HTR-8/SVneo (cell line): ENCODE measurements at places on chromosomes 7 and 10.

DNA sequence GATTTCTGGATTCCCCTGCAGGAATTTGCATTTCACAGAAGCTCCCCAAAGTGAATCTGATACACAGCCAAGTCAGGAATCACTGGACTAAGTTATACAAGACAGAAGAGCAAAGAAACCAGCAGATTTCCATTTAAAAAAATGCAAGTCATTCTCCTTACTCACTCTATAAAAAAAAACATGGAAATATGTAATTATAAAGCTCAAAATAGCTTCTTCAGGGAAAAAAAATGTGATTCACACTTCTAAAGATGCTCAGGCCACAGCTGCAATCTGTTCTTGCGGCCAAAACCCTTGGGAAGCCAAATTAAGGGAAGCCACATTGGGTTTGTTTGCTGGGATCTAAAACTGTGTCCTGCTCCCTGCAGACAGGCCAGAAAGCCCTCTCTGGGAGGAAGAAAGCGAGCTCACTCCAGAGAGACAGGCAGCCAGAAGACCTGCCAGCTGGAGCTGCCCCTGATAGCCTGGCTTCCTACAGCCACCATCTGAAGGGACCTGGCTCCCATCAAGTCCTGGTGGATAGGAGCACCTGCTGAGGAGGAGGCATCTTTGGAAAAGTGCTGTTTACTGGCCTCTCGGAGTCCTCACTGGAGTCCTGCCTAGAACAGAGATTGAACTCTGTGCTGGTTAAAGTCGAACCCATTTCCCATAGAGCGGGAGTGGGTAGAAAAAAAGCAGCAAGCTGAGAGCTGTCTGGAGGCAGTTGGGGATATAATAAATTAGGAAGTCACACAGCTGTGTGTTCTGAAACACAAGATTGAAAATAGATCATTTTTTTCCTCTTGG is 359.2 kb upstream of the AOAH start:
- no peak for DNase-seq

DNA sequence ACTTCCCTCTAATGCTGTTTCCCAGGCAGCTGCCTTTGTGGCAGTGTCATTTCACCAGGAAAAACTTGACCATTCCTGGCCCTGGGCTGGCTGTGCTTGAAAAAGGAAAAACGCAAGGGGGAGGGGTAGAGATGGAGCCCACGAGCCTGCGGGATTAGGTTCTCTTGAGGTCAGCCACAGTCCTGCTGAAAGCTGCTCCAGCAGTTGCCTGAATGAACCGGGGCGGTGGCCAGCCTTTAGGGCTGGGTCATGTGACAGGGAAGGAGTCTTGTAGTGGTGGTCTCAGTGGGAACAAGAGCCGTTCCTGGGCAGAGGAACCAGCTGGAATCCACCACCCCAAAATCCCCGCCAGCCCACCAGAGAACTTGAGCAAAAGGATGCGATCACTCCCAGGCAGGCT is 51.2 kb upstream of the LRRC4 start:
- DNase-seq: no peak

GRCh38 chr7:51213618-51214017 is 103.0 kb downstream of the COBL start:
- DNase-seq: no peak

GRCh38 chr7:114660126-114660486 is 245.5 kb downstream of the FOXP2 start:
- no peak for DNase-seq

GRCh38 chr7:143334244-143334643 is 18.3 kb downstream of the CLCN1 start:
- no peak for DNase-seq

DNA sequence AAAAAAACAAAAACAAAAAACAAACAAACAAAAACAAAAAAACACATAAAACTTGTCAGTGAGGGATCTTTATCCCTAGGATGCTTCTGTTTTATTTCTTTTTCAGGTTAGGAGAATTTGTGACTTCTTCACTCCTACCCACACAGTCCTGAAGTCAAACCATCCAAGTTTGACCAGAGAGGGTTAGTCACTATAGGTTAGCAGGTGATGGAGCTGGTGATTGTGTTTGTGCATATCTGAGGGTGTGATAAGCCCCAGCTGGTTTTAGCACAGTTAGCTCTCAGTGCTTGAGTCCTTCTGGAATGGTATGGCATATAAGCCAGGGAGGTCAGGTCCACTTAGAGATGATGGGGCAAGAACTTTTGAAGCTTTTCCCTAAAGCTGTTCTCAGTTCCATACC is 11.8 kb upstream of the IKZF1 start:
- no peak for DNase-seq
